ENCODE measurements at places on chromosomes 6 and 20.

DNA sequence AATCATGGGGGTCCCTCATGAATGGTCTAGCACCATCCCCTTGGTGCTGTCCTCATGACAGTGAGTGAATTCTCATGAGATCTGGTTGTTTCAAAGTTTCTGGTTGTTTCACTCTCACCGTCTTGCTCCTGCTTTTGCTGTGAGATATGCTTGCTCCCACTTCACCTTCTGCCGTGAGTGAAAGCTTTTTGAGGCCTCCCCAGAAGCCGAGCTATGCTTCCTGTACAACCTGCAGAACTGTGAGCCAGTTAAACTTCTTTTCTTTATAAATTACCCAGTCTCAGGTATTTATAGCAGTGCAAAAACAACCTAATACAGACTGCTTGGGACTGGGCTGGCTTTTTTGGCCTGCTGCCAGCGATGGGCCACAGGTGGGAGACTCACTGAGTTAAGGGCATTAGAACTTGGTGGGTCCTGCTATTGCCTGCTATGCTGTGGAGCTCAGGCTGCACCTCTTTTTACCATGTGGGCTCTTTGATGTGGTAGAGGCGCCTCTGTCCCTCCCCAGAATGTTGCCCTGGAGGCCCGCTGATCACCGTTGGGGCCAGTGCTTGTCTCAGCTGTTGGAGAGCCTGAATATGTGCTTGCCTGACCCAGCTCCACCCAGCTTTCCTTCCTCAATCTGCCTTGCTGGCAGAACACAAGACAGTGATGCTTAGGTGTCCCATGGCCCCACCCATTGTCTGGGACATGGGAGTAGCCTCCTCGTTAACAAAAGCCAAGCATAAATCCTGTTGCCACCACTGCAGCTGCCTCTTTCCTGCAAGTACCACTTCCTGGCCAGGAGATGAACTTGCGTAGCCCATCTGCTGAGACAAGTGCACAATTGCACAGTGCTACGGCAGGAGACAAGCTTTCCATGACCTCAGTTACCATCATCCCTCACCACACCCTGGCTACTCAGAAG is 47.1 kb downstream of the IGF2R start:
- no peak for DNase-seq

GRCh38 chr6:157219201-157220200 is 103.8 kb downstream of the TMEM242 start:
- no peak for DNase-seq

DNA sequence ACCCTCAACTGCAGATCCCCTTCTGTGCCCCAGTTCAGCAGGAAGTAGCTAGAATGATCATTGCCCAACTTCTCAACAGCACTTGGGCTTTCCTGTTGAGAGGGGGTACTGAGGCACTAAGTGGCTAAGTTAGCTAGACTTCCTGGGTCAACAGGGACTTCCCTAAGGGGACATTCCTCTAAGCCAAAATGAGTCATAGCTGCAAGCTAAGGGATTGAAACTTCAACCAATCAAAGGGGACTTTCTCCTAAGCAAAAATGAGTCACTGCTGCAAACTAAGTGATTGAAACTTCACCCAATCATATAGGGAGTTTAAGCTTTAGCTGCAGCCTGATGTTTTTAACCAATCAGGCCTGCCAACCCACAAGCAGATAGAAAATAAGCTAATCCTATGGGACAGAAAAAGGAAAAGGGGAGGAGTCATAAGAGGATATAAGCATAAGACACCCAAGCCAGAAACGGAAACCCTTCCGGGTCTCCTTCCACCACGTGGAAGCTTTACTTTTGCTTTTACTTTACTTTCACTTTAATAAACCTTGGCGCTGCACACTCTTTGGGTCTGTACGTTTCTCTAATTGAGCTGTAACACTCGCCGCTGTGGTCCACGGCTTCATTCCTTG is 659.0 kb upstream of the HS3ST5 start:
- peak; percentile 3 for DNase-seq

DNA sequence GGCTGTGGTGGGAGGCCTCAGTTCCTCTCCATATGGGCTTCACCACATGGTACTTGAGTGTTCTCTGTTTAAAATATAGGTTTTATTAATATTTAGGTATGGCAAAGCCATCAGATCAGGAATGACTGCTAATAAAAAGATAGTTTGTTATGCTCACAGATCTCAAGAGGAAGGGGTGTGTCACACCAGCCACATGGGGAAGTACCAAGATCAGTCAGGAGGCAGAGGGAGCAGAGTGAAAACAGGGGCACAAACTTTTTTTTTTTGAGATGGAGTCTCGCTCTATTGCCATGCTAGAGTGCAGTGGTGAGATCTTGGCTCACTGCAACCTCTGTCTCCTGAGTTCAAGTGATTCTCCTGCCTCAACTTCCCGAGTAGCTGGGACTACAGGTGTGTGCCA is 92.1 kb upstream of the GCM1 start:
- DNase-seq, result no peak

DNA sequence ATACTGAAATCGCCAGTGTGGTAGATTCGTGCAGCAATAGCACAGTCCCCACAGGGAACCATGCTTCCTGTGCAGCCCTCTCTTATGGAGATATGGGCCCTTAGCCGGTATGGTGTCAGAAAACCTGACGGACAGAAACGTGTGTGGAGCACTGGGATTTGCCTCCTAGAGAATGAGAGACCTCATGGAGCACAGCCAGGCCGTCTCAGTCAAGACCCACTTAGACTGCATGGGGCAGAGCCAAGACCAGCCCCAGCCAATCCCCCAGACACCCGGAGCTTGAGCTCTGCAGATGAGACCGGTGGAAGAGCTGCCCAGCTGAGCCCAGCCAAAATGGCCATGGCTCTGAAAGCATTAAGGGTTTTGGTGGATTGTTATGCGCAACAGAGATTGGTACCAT is 163.7 kb downstream of the DLL1 start:
- DNase-seq, result no peak

Data from mammary epithelial cell (primary cell).